ENCODE measurements at places on chromosomes 3 and 15.

DNA sequence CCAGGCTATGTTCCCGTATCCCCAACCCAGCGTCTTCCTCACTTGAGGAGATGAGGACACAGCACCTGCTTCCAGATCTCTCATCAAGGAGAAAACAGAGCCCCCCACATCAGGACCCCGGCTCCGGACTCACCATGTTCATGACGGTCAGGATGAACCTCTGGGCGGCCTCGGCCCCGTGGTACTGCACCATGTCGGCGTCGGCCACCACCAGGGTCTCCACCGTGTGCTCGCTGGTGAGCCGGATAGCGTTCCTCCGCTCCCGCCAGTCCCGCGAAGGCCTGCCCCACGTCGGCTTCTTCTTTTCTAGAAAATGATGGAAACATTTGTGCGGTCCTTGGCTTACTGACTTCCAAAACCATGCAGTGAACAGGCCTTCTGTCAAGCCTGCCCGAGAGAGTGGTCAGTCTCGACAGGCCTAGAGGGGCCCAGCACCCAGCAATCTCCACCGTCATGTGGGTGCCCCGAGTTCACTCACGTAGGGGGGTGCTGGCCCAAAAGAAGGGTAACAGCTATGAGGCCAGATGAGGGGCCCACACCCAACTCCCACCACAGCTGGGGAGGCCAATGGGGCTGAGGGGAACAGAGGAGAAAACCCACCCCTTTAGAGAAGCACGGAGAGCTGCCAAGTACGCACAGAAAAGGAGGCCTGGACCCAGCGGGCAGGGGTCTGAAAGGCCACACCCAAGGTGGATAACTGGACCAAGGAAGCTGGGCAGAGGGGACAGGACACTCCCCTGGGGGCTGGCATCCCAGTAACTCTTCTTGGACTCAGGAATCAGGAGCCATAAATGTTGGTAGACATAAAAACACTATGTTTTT, 60.5 kb downstream of the ADAMTS17 start:
- no peak for DNase-seq

DNA sequence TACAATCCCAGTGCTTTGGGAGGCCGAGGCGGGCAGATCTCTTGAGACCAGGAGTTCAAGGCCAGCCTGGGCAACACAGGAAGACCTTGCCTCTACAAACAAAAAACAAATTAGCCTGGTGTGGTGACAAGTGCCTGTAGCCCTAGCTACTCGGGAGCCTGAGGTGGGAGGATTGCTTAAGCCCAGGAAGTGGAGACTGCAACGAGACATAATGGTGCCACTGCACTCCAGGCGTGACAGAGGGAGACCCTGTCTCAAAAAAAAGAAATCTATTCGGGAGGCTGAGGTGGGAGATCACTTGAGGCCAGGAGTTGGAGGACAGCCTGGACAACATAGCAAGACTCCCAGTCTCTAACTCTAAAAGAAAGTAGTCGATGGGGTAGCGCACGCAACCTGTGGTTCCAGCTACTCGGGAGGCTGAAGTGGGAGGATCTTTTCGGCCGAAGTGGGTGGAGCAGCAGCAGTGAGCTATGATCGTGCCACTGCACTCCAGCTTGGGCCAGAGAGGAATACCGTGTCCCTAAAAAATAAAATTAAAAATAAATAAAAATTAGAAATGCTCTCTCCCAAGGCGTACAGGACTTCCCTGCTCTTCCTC, 775 bp downstream of the C3orf33 start:
- peak; percentile 11 for DNase-seq

DNA sequence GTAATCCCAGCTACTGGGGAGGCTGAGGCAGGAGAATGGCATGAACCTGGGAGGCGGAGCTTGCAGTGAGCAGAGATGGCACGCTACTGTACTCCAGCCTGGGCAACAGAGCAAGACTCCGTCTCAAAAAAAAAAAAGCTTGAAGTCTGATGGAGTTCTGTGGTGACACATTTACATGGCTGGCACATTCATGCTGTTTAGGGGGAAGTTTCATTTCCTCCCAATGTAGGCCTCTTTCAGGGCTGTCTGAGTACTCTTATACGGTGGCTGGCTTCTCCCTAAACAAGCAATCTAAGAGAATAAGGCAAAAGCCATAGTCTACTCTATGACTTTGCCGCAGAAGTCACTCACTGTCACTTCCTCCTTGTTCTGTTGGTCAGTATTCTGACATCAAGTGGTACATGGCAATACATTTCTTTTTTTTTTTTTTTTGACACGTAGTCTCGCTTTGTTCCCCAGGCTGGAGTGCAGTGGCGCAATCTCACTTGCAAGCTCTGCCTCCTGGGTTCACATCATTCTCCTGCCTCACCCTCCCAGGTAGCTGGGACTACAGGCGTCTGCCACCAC, 41.2 kb downstream of the OIP5 start:
- DNase-seq: no peak

GRCh38 chr3:122902326-122902725, 107.5 kb downstream of the SLC49A4 start:
- peak; percentile 73 for DNase-seq

GRCh38 chr15:81942655-81943195, 103.1 kb downstream of the MEX3B start:
- no peak for DNase-seq

- no peak for DNase-seq
Observed at GRCh38 chr3:46130631-46131310, 77.3 kb downstream of the CCR1 start.

DNA sequence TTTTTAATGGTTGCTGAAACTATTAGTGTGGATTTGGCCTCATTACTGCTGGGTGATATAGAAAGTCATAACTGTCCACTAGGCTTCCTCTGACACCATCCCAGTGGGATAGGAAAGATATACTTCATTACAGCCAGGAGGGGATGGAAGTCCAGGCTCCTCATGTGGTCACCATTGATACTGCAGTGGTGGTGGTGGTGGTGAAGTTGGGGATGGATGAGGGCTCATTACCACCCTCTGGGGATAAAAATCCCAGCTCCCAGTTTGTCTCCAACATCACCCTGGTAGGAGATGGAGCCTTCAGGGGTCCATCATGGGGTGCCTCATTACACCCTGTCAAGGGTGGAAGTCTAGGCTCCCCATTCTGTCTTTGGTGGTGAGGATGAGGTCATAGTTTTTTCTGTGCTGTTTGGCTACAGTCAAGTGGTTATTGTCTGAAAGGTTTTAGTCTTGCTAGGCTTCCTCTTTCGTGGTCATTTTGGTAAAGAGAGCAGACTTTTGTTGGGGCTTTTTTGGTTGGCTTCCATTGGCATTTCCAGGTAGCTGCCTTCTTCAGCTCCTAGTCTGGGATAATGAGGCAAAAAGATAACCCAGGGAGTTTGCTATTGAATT, 30.1 kb upstream of the FILIP1L start:
- DNase-seq: no peak

- DNase-seq: no peak
Observed at GRCh38 chr15:84741121-84741520, 7.3 kb upstream of the ZNF592 start.

GRCh38 chr3:70580021-70580420, 267.6 kb upstream of the MDFIC2 start:
- no peak for DNase-seq

GRCh38 chr3:17946619-17947018, 204.2 kb upstream of the TBC1D5 start:
- DNase-seq: no peak

- DNase-seq: no peak
Observed at GRCh38 chr3:43217206-43217605, 69.1 kb upstream of the SNRK start.

Data from renal cortical epithelial cell (primary cell).